ENCODE measurements at places on chromosomes 2 and 18. TPM values are rescaled to one million over a fixed set of nuclear protein-coding genes. Genes with fewer than 3 reads are reported as not detected.
A peak's percentile ranks its signal among the peaks of the same experiment; 100 is the strongest.

DNA sequence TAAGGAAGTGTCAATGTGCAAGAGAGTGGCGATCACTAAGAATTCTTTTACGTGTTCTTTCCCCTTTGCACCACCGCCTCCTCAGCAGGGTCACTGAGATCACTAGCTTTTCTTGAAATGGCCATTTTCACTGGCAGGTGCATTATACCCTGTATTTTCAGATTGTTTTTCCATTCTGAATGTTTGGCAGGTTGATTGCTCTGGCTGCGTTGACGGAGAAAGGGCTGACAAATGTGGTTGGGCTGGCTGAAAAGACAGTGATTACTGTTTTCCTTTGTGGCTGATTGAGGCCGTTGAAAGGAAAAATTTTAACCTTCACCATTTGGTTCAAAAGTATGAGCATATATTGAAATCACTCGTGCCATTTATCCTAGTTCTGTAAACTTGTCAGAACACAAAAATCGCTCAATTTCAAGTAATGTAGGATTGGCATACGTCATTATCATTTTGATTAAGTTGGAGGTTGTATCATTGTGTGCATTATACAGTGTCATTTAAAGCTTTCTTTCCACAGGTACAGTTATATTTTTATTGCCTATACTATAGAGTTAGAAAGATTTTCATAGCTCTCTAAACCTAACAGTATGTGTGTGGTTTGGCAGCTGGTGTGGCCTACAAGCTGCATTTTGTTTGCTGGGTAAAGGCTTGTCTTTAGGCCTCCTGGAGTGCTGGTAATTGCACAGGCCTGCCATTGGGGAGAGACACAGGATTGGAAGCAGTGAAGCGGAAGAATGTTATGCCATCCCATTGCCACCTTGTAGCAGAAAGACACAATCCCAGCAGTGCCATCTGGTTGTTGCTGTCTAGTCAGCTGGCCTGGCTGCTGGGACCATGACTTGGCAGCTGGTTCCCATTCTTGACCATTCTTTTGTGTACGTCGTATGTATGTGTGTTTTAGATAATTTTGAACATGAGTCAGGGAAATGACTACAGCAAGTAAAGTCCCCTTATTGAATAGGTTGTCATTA lies 36.7 kb downstream of the DYNC1I2 start:
- H3K27me3 ChIP-seq: no peaks in the 10 kb centered on the region
- H3K4me3 ChIP-seq: no peak overlapping the region
- no peaks in the 10 kb centered on the region for H3K4me1 ChIP-seq
- no peak for DNase-seq
- H3K36me3 ChIP-seq: peaks cover 13% of the 10 kb centered on the region

GRCh38 chr2:197934261-197934933 lies 130.0 kb downstream of the PLCL1 start:
- peak overlapping the region; percentile 15 for H3K27ac ChIP-seq
- H3K36me3 ChIP-seq: no peaks in the 10 kb centered on the region
- no peaks in the 10 kb centered on the region for H3K27me3 ChIP-seq
- no peak overlapping the region for H3K4me3 ChIP-seq

DNA sequence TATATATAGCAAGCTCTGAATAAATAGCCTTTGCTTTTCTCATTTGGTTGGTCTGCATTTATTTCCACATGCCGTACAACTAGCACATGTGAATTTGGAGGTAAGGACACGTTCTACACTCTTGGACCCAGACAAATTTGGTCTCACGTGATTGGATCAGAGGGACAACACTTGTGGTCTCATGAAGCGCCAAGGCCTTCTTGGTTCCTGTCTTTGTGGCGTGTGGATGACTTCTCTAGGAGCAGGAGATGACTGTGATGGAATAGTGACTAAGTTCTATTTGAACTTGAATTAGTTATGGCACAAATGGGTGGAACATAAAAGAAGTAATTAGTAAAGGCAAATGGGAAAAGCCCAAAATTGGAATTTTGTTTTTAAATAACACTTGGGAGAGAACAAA lies 206.9 kb downstream of the BCL2 start:
- H3K4me3 ChIP-seq: no peak overlapping the region
- no peaks in the 10 kb centered on the region for H3K36me3 ChIP-seq
- no peak overlapping the region for H3K27ac ChIP-seq
- DNase-seq: no peak
- no peaks in the 10 kb centered on the region for H3K4me1 ChIP-seq

DNA sequence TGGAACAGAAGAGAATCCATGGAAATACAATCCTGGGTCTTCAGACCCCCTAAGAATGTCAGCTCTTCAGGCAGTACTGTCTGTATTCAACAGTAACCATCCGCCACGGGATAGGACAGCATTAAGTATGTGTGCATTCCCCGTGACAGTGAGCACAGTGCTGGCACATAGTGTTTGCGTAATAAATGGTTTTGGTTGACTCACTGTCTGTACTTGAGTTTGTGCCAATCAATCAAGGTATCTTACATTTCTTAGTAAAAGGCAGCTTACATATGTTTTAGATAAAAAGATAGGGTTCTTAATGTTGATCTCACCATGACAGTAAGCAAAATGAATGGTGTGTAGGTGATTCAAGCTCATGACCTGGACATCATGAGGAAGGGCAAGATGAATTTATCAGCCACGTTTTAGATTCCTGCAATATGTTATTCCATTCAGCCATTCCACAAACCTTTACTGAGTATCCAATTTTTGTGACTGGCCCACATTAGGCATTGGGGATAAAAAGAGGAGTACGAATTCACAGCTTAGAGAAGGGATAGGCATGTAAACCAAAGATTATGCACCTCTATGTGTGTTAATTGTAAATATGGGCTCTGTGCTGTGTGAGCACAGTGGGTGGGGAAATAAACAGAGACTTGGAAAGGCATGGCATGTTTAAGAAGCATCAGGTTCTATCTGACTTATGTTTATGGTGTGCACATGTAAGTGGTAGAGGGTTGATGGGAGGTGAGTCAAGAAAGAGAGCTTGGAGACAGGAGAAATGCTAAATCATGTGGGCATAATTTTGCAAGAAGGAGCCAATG lies 258.8 kb downstream of the SLC8A1 start:
- H3K4me3 ChIP-seq: no peak overlapping the region
- H3K27me3 ChIP-seq: no peaks in the 10 kb centered on the region
- no peak overlapping the region for H3K27ac ChIP-seq
- H3K36me3 ChIP-seq: no peaks in the 10 kb centered on the region
- DNase-seq: no peak
- no peaks in the 10 kb centered on the region for H3K4me1 ChIP-seq

DNA sequence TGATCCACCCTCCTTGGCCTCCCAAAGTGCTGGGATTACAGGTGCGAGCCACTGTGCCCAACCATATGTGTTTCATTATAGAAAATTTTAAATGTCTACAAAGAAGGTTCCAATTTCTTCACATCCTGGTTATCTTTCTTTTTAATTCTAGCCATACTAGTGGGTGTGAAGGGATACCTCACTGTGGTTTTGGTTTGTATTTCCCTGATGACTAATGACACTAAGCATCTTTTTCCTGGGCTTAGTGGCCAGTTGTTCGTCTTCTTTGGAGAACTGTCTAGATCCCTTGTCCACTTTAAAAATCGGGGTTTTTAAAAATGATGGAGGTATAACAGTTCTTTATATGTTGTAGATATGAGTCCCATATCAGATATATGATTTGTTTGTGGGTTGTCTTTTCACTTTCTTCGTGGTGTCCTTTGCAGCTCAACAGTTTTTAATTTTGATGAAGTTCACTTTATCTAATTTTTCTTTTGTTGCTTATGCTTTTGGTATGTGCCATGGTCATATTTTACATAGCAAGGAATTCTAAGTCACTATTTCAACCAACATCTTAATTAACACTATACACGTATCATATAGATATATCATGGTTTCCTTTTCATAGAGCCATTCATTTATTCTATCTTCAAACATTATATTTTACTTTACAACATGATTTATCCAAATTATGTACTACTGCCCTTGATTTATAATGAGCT lies 135.0 kb upstream of the RIOK3 start:
- no peak overlapping the region for H3K4me3 ChIP-seq
- no peak overlapping the region for H3K27ac ChIP-seq
- no peaks in the 10 kb centered on the region for H3K36me3 ChIP-seq
- DNase-seq: no peak
- no peaks in the 10 kb centered on the region for H3K4me1 ChIP-seq

- DNase-seq: no peak
- no peaks in the 10 kb centered on the region for H3K36me3 ChIP-seq
- no peak overlapping the region for H3K27ac ChIP-seq
- no peaks in the 10 kb centered on the region for H3K27me3 ChIP-seq
- no peaks in the 10 kb centered on the region for H3K4me1 ChIP-seq
These were observed 41.6 kb downstream of the NPPC start for GRCh38 chr2:231884438-231885140.

- no peak overlapping the region for H3K27ac ChIP-seq
- H3K36me3 ChIP-seq: no peaks in the 10 kb centered on the region
- DNase-seq: no peak
- H3K4me3 ChIP-seq: no peak overlapping the region
These were observed 336.8 kb downstream of the ARL6IP6 start for GRCh38 chr2:153055182-153055581.

- H3K4me1 ChIP-seq: no peaks in the 10 kb centered on the region
- no peaks in the 10 kb centered on the region for H3K36me3 ChIP-seq
- DNase-seq: no peak
- H3K27me3 ChIP-seq: no peaks in the 10 kb centered on the region
- no peak overlapping the region for H3K4me3 ChIP-seq
These were observed 784.1 kb upstream of the FANCL start for GRCh38 chr2:59025157-59025757.

- no peaks in the 10 kb centered on the region for H3K27me3 ChIP-seq
- no peak for DNase-seq
- no peaks in the 10 kb centered on the region for H3K36me3 ChIP-seq
- H3K4me3 ChIP-seq: no peak overlapping the region
- no peaks in the 10 kb centered on the region for H3K4me1 ChIP-seq
These were observed 58.8 kb upstream of the OTOS start for GRCh38 chr2:240199133-240199870.

DNA sequence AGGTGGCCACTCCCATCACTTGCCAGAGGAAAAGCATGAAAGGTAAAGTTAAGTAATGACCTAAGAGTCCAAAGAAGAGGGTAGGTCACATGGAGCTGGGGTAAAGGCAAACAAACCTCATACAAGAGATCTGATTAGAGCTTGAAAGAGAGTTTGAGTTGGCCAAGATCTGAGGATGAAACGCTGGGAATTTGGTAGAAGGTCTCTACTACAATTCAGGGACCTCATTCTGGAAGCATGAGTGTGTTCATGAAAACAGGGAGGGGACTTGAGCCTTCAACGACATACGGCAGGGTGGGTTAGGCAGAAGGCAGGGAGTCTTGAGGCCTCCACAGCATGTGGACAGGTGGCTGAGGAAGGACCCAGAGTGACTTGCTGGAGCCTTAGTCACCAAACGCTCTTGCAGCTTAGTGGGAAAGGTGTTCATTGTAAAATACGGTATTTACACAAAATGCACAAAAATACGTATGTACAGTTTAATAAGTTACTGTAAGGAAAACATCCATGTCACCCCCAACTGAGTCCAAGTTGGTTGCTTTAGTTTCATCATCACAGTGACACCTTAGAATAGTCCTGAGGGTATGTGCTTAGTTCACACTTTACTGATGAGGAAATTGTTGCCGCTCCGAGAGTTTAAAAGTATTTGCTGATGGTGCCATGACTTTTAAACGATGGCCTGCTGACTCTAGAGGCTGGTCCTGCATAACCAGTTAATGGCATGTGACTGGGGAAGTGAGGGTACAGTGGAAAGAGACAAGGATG lies 5.0 kb upstream of the FARP2 start:
- H3K27me3 ChIP-seq: no peaks in the 10 kb centered on the region
- no peak for DNase-seq
- no peak overlapping the region for H3K27ac ChIP-seq
- peaks cover 9% of the 10 kb centered on the region for H3K36me3 ChIP-seq
- H3K4me1 ChIP-seq: no peaks in the 10 kb centered on the region

- H3K4me1 ChIP-seq: no peaks in the 10 kb centered on the region
- no peaks in the 10 kb centered on the region for H3K36me3 ChIP-seq
- DNase-seq: no peak
- no peaks in the 10 kb centered on the region for H3K27me3 ChIP-seq
- no peak overlapping the region for H3K27ac ChIP-seq
These were observed 210.6 kb downstream of the TFCP2L1 start for GRCh38 chr2:121074293-121074932.

- H3K4me1 ChIP-seq: no peaks in the 10 kb centered on the region
- H3K4me3 ChIP-seq: no peak overlapping the region
- DNase-seq: no peak
- no peaks in the 10 kb centered on the region for H3K27me3 ChIP-seq
These were observed 7.3 kb downstream of the ACMSD start for GRCh38 chr2:134845719-134846118.

DNA sequence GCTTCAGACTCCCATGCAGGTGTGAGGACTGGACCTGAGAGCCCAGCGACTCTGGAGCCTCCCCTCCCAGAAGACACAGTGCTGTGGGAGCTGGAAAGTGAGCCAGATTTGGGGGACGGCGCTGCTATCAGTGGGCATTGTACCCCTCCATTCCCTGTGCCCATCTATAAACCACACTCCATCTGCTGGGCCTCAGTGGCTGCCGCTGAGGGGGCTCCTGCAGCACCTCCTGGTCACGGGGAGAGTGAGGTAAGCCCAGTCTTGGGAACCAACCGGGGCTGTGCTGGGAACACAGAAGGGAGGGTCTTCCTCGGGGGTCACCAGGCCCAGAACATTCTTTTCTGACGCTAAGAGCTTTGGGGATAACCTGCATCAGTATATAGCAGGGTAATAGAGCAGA lies 9.5 kb downstream of the PSD4 start:
- no peaks in the 10 kb centered on the region for H3K27me3 ChIP-seq
- H3K36me3 ChIP-seq: peaks cover 59% of the 10 kb centered on the region
- no peak for DNase-seq
- no peak overlapping the region for H3K4me3 ChIP-seq
- peak overlapping the region; percentile 44 for H3K27ac ChIP-seq

- H3K36me3 ChIP-seq: no peaks in the 10 kb centered on the region
- no peak overlapping the region for H3K4me3 ChIP-seq
- H3K4me1 ChIP-seq: no peaks in the 10 kb centered on the region
- H3K27me3 ChIP-seq: no peaks in the 10 kb centered on the region
- no peak overlapping the region for H3K27ac ChIP-seq
These were observed 237.0 kb downstream of the ZNF407 start for GRCh38 chr18:74834424-74835309.

DNA sequence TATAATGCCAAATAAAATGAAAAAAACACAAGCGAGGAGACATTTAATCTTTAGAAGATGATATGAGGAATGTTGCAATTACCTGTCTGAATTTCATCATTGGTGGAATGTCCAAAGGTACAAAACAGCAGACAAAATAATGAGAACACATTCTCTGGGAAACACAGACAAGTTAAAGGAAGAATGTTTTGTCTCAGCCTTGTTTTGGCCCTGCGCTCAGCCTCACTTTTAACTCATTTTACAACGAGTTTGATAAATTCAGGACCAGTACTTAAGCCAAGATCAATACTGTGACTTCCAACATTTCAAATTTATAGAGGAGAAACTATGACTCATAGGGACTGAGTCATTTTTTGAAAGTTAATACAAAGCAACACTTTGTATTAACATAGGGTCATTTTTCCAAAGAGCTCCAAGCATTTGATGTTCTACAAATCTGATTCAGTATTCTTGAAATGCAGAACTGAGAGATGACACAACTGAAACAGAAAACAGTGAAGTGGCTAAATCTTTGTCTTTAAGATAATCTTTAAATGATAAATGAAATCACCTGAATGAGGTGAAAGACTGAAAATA lies 833.2 kb upstream of the CHAC2 start:
- no peak for DNase-seq
- no peaks in the 10 kb centered on the region for H3K27me3 ChIP-seq
- H3K4me3 ChIP-seq: no peak overlapping the region
- H3K27ac ChIP-seq: no peak overlapping the region
- H3K4me1 ChIP-seq: no peaks in the 10 kb centered on the region

The RND3 gene
- total RNA-seq: not detected

The DSC3 gene
- not detected for total RNA-seq

The UGT1A1 gene
- not detected for total RNA-seq

The MEIS1 gene
- not detected for total RNA-seq

The ASTL gene
- 0.86 TPM for total RNA-seq

The ELOA2 gene
- not detected for total RNA-seq

The PTPRN gene
- total RNA-seq: not detected

The TMEM163 gene
- total RNA-seq: 0.39 TPM

The ADD2 gene
- total RNA-seq: 5.8 TPM
